AG09319 (cell line): ENCODE measurements at places on chromosomes 11 and 22.
A peak's percentile ranks its signal among the peaks of the same experiment; 100 is the strongest.

- DNase-seq, result no peak
These were observed 25.7 kb downstream of the OSBP2 start for GRCh38 chr22:30720263-30720837.

GRCh38 chr11:120523196-120523595 lies 11.6 kb downstream of the GRIK4 start:
- no peak for DNase-seq

GRCh38 chr11:91066456-91067047 lies 843.7 kb upstream of the CHORDC1 start:
- no peak for DNase-seq

GRCh38 chr11:6116638-6117037 lies 9.2 kb downstream of the OR56B4 start:
- no peak for DNase-seq

- DNase-seq, result no peak
These were observed 9.5 kb downstream of the CD81 start for GRCh38 chr11:2386591-2386990.

- no peak for DNase-seq
These were observed 38.6 kb upstream of the CELSR1 start for GRCh38 chr22:46575911-46576555.

DNA sequence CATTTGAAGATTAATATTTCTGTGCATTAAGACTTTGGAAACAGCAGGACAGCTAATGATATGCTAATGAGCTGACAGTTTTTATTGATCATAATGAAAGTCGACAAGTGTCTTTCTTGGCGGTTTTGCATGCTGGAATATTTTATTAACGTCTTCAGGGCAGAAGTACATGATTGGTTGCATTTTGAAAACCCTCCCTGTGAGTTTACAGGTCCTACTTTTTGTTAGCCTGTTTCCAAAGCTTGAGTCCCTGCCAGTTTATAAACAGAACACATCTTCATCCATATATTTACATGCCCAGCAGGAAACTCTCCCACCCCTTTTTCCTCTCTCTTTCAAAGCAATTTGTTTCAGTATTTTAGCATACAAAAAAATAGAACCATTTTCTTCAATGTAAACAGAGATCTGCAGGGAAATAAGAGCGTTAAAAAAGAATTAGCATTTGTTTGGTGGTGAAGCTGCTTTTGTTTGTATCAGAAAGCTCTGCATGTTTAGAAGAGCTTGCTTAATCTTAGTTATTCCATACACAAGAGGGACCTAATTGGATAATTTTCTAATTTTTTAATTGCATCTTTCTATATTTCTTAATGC lies 243.6 kb downstream of the NELL1 start:
- no peak for DNase-seq

DNA sequence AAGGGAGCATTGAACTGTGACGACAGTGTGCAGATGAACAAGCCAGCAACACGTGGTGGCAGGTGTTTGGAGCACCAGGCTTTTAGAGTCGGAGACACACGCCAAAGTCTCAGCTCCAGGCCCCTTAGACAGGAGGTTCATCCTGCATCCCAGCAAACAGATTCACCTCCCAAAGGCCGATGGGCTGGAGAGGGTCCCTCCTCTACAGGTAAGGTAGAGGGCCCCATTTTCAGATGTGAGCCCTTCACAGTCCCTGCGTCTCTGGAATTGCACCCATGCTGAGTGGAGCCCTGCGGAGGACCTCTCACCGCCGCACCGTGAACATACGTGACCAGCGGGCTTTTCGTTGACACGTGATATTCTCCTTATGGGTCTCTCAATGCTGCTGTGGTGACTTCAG lies 109.0 kb upstream of the B3GAT1 start:
- DNase-seq, result no peak

- no peak for DNase-seq
These were observed 152.8 kb downstream of the TBC1D22A start for GRCh38 chr22:46914916-46915894.

DNA sequence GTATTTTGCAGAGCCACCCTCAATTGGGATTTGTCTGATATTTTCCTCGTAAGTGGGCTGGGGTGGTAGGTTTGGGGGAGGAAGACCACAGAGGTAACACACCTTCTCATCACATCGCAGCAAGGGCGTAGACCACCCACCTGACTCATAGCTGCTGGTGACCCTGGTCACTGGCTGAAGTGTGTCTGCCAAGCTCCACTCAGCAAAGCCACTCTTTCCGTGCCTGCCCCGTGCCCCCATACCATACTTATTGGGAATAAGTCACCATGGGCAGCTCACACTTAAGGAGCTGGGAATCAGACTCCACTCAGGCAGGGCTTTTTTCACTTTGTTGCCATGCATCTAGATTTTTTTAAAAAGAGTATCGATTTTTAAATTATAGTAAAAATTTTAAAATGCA lies 111.6 kb downstream of the PHF21B start:
- DNase-seq, result no peak

DNA sequence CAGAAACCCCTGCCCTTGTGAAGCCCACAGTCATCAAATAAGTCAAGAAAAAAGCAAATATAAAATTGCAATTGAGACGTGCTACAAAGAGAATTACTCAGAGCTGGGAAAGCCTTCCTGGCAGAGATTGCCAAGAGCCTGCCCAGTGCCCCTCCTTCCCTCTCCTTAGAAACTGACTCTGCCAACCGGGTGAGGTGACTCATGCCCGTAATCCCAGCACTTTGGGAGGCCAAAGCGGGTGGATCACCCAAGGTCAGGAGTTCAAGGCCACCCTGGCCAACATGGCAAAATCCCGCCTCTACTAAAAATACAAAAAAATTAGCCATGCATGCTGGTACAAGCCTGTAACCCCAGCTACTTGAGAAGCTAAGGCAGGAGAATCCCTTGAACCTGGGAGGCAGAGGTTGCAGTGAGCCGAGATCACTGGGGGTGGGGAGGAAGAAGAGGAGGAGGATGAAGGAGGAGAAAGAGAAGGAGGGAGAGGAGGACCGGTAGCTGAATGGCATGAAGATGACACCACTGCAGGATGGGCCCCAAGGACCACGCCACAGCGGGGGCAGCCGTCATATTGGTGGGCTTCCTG lies 76.1 kb upstream of the RTL6 start:
- DNase-seq, result peak; percentile 79

- no peak for DNase-seq
These were observed 2.9 kb upstream of the TBX10 start for GRCh38 chr11:67642173-67643120.

DNA sequence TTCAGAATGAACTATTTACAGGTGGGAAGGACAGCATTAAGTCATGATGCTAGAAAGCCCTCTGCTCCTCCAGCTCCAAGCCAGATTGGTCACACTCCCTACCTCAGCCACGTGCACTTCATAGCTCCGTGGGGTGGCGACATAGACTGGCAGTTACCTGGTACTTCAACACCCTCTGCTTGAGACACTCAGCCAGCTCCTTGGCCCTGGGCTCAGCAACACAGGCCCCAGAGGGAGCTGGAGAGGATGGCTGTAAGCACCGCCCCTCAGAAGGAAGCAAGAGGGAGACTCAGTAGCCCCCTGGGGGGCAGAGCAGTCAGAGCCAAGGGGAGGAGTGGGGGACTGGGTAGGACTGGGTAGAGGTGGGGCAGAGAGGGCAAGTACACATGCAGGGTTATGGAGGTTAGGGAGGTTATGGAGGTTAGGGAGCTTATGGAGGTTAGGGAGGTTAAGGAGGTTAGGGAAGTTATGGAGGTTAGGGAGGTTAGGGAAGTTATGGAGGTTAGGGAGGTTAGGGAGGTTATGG lies 102.1 kb upstream of the BID start:
- DNase-seq, result no peak

GRCh38 chr11:1761857-1762536 lies 1.7 kb downstream of the CTSD start:
- no peak for DNase-seq

- DNase-seq, result no peak
These were observed 128.3 kb downstream of the OSBP2 start for GRCh38 chr22:30823015-30823370.

DNA sequence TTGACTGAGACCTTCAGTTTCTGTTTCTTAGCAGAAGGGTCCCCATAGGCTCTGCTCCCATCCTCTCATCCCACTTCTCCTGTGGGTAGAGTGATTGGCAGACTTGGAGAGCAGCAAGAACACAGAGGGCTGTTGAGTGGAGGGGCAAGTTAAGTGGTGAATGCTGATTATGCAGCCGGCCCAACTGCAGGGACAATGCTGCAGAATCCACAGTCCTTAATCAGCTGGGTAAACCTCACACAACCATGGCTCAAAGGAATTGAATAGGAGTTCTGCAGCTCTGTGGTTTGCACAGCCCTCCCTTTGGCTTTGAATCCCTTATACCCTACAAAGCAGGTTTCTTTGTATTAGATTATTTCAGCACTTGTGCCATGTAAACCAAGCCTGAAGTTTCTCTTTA lies 161.1 kb downstream of the NAV2 start:
- no peak for DNase-seq

DNA sequence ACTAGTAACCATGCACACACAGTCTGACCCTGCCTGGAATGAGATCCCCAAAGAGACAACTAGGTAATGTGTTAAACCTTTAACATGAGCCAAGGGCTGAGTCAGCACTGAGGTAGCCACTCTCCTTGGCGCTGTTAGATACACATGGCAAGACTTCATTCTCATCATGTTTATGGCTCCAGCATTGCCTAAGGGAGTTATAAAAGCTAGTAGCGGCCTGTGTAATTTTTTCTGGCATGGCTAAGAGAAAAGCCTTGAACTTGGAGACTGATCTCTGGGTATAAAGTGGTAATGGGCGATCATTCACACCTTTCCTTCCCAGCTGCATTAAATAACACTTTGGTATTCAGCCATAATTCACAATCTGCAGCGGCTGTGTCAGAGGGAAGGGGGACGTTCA lies 779.7 kb upstream of the LRRC4C start:
- no peak for DNase-seq

DNA sequence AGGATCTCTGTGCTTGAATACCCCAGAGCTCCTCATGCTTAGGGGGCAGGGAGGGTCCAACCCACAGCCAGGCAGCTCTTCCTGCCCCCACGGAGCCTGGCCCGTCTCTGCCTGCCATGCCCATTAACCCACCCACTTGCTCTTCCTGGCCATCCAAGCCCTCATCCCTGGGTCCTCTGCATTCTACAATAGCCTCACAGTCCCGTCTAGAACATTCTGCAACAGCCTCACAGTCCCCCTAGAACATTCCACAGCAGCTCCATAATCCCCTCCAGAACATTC lies 15.1 kb downstream of the TSPAN32 start:
- no peak for DNase-seq

GRCh38 chr11:118086913-118087768 lies at the start of gene SMIM35:
Gene SMIM35, minus strand, starts transcription at chr11:118086963. Its CDS starts 206 bp downstream, at chr11:118086757.
- no peak for DNase-seq

GRCh38 chr11:107928767-107929507 lies 689 bp downstream of the RAB39A start:
- DNase-seq, result no peak

GRCh38 chr11:75262961-75263852 lies 22.6 kb downstream of the TPBGL start:
- DNase-seq, result no peak

GRCh38 chr11:47143322-47143721 lies 33.4 kb downstream of the ARFGAP2 start:
- peak; percentile 70 for DNase-seq

DNA sequence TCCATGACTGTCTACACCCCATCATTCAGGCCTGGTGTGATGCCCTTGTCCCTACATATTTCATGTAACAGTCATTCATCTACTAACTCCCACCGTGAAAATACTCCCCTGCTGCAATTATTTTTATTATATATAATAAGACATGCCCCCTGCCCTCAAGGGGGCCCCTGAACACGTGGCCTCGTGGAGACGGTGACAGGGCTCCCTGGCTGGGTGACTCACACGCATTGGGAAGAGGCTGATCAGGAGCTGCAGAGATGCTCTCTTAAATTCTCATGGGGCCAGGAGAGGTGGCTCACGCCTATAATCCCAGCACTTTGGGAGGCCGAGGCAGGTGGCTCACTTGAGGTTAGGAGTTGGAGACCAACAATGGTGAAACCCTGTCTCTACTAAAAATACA lies 88.6 kb downstream of the ST3GAL4 start:
- DNase-seq, result no peak

DNA sequence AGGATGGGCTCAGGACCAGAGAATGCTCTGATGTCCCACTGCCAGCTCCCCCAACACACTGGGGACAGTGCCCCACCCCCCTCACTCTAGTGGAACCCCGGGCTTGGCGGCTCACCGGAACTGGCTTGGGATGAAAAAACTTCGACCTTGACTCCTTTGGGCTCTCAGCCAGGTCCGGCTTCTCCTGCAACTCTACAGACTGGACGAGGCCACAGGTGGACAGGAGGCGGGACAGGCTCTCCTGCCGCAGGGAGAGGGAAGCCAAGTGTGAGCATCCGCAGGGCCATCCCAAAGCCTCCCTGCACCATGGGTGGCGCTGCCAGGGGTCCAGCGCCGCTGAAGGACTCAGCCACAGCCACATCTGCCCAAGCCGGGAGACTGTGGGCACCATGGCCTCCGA lies 3.7 kb downstream of the RRP7A start:
- no peak for DNase-seq

GRCh38 chr11:85831050-85831449 lies 20.1 kb upstream of the SYTL2 start:
- DNase-seq, result no peak

DNA sequence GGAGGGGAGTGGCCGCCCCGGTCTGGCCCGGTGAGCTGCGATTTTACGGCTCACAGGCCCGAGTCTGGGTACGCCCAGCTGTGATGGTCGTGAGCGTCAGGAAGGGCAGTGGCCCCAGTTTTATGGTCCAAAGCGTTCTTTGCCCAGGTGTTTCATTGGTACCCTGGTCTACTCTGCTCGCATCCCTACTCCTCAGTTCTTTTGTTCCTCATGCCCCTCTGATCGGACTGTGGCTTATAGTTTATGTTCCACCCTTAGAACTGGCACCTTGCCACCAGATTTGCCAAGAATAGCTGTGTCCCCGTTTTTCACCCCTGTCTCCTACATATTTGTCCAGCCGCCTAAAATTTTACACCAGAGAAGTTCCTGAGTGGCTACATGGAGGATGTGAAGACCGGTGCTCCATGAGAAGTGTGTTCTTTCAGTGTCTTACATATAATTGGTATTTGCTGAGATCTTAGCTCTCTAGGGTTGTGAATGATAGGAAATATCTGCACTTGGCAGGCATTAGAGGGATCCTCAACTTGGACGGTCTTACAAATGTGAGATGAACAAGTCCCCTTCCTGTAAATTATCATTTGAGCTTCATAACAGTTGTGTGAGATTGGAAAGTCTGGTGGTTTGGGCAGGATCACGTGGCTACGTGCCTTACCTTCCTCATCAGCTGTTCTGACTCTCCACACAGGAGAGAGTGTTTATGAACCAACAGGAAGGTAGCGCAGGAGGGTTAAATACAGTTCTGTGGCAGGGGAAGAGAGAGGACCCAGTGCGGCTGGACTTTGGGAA lies 1.1 kb downstream of the PANX1 start:
- DNase-seq, result no peak
